HT-29 (cell line): ENCODE measurements at places on chromosomes 7 and 10.
A peak's percentile ranks its signal among the peaks of the same experiment; 100 is the strongest.

DNA sequence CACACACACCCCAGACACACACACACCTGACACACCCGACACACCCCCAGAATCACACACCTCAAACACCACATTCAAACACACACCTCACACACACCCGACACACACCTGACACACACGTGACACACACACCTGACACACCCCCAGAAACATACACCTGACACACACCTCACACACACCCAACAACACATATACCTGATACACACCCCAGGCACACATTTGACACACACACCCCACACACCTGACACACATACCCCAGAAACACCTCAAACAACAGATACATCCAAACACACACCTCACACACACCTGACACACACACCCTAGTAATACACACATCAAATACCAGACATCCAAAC is 652 bp upstream of the CALY start:
- no peak for DNase-seq

GRCh38 chr10:97105303-97105702 is 80.5 kb downstream of the SLIT1 start:
- DNase-seq, result no peak

DNA sequence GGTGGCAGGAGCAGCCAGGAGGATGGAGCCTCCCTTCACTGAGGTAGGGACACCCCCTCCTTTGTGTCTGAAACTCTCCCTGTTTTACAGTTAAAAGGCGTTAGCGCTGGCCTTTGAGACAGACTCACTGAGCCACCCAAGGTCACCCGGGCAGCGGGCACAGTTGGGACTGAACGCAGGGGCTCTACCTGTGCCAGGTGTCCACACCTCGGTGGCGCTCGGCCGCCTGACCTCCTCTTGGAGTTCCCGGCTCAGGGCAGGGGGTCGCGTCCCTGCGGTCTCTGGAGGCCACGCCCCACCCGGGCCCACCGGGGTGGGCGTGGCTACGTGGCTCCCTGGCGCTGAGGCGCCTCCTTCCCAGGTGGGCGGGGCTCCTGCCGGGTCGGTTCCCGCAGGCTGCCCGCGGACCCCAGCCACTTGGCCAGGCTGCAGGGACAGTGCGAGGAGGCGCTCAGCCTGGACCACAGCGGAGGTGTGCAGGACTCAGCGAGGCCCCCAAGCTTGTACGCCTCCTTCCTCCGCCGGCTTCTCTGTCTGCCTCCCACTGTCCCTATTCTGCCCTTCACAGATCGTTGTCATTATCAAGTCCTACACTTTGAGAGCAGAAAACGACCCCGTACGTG is 39.9 kb upstream of the LEP start:
- DNase-seq, result no peak

- DNase-seq, result no peak
Observed at GRCh38 chr10:28276384-28276783, 26.5 kb downstream of the MPP7 start.

DNA sequence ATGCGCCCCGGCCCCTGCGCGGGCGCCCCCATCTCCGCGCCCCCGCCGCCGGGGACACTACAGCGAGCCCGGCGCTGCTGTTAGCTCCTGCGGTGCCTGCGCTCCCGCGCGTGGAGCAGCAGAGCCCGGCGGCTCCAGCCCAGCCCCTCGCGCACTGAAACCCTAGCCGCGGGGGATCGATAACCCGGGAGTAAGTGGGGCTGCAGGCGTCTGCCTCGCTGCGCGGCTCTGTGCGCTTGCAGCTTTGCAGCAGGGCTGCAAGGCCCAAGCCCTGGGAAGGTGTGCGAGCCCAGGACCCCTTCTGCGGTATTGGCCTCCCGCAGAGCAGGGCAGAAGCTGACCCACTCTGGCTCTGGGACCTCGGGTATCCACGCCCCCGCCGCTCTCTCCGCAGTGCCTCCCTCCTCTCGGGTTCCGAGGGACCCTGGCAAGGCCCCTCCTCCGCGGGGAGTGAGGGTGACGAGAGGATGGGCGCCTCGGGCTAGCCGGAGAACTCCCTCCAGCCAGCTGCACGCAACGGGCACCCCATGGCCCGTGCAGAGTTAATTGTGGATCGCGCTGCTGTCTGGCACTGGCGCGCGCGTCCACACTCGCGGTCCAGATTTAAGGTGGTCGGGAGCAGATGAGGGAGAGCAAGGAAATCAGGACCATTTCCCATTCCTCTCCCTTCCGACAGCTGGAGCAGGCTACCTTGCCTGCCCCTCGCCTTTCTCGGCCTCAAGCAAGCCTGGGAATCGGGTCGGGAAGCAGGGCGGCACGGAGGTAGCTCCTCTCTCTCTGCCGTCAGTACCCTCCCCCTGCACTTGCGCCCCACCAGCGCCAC is 2.1 kb downstream of the SHH start:
- DNase-seq, result peak; percentile 24

DNA sequence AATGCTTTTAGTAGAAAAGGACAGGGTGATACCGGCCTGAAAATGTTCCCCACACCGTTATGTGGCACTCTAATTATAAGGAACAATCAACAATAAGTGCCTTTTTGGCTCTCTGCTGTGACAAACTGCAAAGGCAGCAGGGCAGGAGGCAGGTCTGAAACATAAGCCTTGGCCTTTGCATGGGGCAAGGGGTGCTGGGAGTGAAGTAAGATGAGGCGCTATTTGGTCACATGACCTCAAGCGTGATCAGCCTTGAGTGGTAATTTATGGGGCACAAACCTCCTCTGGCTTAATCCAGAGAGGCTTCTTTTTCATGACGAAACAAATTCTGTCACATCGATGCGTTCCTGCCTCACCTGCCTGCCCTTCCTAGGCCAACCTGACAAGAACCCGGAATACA is 202.7 kb downstream of the TAX1BP1 start:
- no peak for DNase-seq

DNA sequence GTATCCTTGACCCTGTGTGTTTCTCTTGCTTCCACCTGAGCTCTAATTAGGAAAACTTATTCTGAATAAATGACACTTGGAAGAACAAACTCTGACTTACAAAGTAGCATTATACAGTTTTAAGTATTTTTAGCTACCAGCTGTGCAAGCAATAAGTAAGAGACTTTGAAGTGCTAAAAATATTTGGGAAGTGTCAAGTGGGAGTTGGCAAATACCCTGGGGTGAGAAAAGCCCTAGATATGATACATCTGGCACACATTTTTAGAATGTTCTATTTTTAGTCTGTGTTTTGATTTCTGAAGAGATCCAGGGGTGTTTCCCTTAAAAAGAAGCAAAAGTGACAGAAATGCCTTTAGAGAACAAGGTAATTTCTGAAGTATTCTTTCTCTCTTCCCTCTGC is 132.7 kb upstream of the TEX47 start:
- DNase-seq, result no peak

GRCh38 chr10:76647301-76647700 is 990.3 kb downstream of the KCNMA1 start:
- DNase-seq, result no peak

DNA sequence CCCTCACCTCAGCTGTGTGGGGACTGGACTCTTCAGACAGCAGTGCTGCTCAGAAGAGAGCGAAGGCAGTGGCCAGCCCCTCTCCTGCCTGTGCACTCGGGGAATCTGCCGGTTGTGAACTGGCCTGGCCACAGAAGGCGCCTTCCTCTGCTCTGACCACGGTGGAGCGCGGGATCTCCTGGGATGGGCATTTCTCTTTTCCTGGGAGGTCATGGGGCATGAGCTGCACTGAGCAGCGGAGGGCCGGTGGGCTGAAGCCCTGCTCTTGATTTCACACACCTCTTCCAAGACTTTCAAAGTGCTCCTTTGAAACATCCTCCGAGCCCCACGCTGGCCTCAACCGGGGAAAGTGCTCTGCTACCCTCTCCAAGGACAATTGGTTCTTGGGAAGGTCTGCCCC is 125.6 kb upstream of the FAM20C start:
- DNase-seq, result no peak

GRCh38 chr10:113982296-113982695 is 61.4 kb upstream of the ADRB1 start:
- DNase-seq, result no peak

GRCh38 chr10:79082631-79083596 is 14.1 kb downstream of the ZMIZ1 start:
- no peak for DNase-seq

DNA sequence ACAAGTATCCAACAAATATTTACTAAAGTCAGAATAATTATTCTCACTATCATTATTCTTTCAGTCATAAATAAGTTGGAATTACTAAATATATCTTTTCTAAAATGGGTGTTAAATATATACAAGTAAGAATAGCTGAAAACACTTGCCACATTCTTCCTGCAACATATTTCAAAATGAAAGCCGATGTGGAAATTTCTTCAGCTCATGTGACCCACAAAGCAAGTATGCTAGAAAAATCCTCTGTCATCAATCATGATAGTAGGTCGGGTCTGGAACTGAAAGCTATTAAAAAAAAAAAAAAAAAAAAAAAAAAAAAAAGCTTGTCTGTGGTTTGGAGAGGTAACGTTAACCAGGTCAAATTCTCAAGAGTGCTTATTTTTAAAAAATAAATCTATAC is 344.7 kb downstream of the NEBL start:
- no peak for DNase-seq

DNA sequence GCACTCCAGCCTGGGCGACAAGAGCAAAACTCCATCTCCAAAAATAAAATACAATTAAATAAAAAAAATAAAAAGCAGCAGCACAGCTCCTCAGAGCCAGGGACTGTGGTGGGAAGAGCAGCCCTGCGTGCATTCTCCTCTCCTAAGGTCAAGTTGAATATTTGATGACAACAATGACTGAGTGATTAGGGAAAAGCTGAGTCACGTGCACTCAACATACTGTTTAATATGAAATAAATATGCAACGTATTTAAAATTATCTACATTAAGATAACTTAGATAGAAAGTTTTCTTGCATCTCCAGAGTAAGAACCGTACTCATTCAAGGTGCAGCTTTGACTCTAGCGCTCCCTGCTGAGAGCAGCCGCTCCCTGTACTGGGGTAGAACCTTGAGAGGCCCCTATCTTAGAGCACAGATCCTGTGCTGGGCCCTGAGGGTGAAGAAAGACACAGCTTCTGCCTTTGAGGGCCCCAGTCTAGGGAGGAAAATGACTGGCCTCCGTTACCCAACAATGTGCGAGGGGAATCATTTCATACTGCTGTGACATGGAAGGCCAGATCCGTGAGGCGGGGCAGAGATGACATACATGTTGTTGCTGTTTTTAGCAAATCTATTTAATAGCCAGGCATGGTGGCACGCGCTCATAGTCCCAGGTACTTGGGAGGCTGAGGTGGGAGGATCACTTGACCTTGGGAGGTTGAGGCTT is 81.1 kb downstream of the SVIL start:
- no peak for DNase-seq

DNA sequence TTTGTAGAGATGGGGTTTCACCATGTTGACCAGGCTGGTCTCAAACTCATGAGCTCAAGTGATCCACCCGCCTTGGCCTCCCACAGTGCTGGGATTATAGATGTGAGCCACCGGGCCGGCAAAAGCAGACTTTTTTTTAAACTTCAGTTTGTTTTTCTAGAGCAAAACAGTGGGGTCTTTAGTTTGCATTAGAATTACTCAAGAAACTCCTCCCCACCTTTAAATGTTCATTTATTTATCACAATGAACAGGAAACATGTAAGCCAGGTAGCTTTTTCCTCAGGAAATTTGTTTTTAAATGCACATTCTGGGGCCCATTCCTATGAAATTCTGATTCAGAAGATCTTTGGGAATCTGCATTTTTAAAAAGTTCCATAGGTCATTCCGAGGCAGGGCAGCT is 56.0 kb upstream of the JAZF1 start:
- no peak for DNase-seq

- no peak for DNase-seq
Observed at GRCh38 chr10:124319926-124320391, 98.8 kb downstream of the OAT start.

- no peak for DNase-seq
Observed at GRCh38 chr7:27992755-27993493, 187.7 kb downstream of the JAZF1 start.

GRCh38 chr7:150322833-150323681 is at the start of the genes ACTR3C and LRRC61:
Gene ACTR3C, minus strand, starts transcription at chr7:150323545. Its CDS starts 28,249 bp downstream, at chr7:150295296.
Gene LRRC61, plus strand, starts transcription at chr7:150323355. Its CDS starts 13,507 bp downstream, at chr7:150336862.
- peak; percentile 86 for DNase-seq

GRCh38 chr7:116443101-116443523 is 56.4 kb upstream of the CAV2 start:
- peak; percentile 73 for DNase-seq

DNA sequence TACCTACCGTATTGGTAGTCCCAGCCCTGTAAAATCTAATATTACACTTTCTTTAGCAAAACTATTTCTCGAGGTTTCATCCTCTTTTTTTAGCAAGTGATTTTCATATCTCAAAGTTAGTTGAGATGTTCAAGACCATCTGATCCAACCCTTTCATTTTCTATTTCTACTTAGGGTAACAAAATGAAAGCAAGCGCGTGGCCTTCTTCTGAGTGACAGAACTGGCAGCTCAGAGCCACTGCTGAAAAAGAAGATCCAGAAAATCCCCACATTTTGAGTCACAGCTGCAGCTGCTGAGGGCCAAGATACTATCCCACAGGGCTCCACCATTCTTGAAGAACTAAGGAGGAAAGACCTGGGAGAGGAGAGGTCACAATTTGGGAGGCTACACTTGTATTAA is 24.8 kb upstream of the ZNF800 start:
- no peak for DNase-seq

DNA sequence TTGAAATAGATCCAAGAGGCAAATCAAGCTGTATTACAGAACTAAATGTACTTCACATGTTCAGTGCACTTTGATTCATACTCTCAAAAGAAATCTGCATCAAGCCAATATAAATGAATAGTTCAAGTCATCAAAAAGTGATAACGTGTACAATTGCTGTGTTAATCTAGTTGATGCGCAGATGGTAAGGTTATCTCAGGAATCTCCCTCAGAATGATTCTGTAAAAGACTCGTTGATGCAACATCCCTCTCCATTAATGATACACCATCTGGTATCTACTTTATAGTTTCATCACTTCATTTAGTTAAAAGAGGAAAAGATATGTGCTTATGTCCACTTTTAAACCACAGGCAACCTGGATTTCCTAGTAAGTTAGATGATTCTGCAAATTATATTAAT is 200.6 kb downstream of the CHCHD3 start:
- no peak for DNase-seq

DNA sequence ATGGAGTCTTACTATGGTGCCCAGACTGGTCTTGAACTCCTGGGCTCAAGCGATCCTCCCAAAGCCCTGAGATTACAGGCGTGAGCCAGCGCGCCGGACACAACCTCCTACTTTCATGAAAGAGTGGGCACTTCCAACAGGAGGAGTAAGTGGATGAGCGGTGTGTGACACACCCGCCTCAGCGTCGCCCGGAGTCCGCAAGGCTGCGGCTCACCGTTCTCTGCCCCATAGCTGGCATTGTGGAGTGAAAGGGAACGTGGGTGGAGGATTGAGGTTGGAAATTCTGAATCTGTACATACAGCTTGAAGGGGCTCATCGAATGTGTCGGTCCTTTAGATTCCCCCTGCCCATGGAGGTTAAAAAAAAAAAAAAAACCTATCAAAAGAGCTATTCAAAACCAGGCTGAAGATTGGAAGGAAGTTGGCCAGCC is 524 bp upstream of the PRXL2A start:
- DNase-seq, result no peak

DNA sequence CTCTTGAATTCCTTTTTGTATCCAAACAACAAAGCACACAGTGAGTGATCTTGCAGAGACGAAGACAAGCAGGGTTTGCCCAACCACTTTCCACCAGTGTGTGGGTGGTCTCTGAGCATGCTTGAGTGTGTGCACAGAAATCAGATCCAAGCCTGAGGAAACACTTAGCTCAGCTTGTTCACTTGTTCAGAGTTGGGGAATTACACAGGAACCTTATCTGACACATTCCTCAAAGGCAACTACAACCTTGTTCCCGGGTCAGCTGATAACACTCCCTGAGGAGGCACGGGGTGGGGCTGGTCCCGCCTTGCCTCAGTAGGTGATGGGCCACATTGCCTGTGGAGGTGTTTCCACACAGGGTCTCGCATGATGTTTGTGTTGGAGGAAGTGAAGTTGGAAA is 216.9 kb downstream of the DYNC1I1 start:
- DNase-seq, result no peak
